ENCODE measurements at places on chromosomes 4 and X.

DNA sequence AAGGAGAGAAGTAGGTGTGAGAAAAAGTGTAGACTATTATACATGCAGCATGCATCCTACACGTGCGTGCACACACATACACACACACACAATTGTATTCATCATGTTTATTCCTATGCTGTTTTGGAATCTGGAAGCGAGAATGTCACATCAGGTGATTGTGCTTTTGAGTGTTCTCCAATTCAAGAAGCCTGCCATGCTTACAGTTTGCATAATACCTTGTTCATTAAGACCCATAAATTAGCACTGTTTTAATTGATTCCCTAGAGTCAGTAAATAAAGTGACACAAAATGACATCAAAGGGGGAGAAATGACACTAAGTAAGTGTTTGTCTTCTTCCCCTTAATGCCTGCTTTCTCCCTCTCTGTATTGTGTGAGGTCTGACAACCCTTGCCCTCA lies 336.1 kb upstream of the IGFBP7 start:
- no peak for DNase-seq

- no peak for DNase-seq
These were observed 3.9 kb downstream of the SORCS2 start for GRCh38 chr4:7196288-7196651.

DNA sequence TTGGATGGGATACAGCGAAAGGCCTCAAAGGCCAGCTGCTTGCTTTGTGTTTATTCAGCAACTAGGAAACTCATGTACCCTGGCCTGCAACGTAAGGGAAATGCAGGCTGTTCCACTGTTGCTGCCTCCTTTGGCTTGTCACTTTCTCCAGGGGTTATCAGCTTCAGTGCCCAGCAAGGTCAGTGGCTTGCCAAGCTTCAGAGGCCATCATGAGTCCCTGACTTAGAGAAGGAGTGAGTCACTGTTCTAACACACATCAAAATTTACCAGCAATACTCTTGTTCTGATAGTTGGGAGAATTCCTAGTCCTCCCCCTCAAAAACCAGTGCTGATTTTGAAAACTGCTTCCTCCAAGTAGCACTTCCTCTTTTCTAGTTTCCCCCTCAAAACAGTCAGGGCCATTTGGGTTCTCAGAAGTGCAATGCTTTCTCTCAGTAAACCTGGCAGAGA lies 250.8 kb downstream of the ARHGAP24 start:
- no peak for DNase-seq

GRCh38 chrX:46572340-46572936 lies 1.1 kb upstream of the CHST7 start:
- DNase-seq, result no peak

- no peak for DNase-seq
These were observed 23.4 kb downstream of the FBXO8 start for GRCh38 chr4:174260099-174260498.

GRCh38 chr4:121551881-121552280 lies 144.9 kb downstream of the ANXA5 start:
- no peak for DNase-seq

DNA sequence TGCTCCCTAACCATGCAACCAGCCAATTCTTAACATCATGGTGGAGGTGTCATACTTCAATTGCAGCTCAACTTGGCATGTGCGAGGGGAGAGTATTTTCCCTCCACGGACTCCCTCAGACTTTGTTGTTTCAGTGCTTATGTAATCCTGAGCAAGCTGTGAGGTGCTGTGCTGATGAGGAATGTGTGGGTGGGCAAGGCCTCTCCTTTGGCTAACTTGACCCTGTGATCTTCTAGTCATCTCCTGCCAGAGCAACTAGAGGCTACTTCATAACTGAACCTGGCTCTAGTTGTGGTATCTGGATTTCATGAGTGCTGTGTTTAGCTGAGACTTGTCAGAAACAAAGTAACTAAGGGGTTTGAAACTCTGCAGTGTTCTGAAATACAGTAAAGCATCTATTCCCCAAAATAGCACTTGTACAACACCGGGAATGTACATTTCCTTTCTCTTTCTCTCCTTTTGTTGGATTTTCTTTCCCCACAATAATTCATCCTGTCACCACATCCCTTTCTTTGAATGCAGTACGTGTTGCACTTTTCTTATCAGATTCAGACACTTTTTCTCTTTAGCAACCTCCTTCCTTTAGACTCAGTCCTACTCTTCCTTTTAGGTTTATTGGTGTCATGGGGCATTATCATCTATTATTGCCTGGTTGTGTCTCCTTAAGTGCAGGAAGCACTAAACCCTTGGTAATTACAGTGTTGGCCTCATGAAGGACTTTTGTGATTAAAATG lies 415.2 kb upstream of the NR3C2 start:
- DNase-seq, result no peak

DNA sequence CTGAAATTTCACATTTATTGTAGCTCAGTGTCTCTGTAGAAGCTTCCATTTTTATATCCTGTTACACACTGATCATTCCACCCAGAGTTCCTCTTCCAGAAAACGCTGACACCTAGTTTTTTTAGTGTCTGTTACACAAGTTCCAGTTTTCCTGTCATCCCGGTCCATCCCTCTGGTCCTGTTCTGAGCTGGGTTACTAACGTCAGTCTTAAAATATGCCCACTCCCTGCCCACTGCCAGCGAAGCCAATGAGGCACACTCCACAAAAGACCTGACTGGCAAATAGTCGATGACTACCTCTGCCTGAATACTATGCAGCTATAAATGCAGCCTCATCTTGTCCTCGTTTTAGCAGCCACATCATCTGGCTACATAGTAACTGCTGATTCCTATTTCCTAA lies 30.9 kb upstream of the DDX3X start:
- no peak for DNase-seq

DNA sequence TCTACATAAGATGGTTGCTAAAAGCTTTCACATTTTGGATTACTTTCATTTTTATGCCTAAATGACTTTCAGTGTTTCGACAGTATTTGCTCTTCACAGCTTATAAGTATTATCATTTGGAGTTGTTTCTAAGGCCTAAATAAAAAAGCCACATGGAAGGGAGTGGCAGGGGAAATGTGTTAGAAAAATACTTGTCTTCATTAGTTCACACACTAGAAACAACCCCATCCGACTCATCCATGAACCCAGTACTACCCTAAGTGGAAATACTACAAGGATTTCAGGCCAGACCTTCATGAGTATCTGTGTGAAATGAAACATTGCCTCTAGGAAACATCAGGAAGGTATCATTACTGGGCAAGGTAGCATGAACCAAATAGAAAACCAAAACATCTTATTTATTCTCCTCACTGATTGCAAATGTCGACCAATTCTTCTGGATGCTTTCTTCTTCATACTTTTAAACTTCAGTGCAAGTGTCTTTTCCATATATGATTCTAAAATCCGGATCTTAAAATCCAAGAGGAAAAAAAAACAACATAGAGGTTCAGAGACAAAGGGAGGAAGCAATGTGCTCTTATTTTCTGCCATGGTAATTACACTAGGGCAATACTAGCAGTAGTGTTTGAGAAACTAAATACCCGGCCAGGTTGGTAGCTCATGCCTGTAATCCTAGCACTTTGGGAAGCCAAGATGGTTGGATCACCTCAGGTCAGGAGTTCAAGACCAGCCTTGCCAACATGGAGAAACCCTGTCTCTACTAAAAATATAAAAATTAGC lies 349.4 kb downstream of the ARHGAP24 start:
- DNase-seq, result no peak

DNA sequence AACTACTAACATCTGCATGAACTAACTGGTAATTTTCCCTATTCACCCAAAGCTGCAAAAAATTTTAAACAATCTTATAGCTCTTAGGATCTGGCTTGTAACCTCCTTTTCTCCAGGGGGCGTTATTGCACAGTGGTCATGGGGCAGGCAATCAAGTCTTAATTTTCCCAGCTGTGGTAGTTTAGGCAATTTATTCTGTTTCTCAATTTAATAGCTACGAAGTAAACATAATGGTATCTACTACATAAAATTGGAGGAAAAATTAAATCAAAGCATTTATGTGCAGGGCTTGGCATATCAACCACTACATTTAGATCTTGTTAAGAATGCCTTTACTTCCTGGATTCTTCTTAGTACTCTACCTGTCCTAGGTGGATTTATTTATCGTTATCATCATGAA lies 137.4 kb upstream of the GUCY1A1 start:
- no peak for DNase-seq

- DNase-seq, result no peak
These were observed 16.0 kb upstream of the VSIG1 start for GRCh38 chrX:108028854-108029253.

- no peak for DNase-seq
These were observed 141.3 kb downstream of the CPEB2 start for GRCh38 chr4:15143551-15143950.

Data from amygdala (tissue), 56 donors.